ENCODE measurements at places on chromosomes 2 and 18. TPM values are rescaled to one million over a fixed set of nuclear protein-coding genes. Genes with fewer than 3 reads are reported as not detected.

The TCF23 gene
- total RNA-seq = not detected

The MROH2A gene
- total RNA-seq = 0.92 TPM

The NCKAP5 gene
- total RNA-seq = 33.1 TPM

The KCNG2 gene
- not detected for total RNA-seq

The NYAP2 gene
- total RNA-seq = not detected

The CFC1 gene
- not detected for total RNA-seq

The PLA2R1 gene
- total RNA-seq = not detected

The LOXHD1 gene
- total RNA-seq = 25.5 TPM

The SP100 gene
- 2.9 TPM for total RNA-seq

The SLC4A5 gene
- 1.8 TPM for total RNA-seq

The SAG gene
- total RNA-seq = 1.3 TPM

The ALLC gene
- total RNA-seq = not detected

The FAM161A gene
- 14.9 TPM for total RNA-seq

The ARHGAP25 gene
- 5.4 TPM for total RNA-seq

The EIF2B4 gene
- total RNA-seq = 68.8 TPM

The MTCL1 gene
- 8.9 TPM for total RNA-seq

The IFIH1 gene
- total RNA-seq = 5.1 TPM

The RESP18 gene
- not detected for total RNA-seq

The WDCP gene
- 26.6 TPM for total RNA-seq

The GATA6 gene
- total RNA-seq = 0.21 TPM

All from A673 (cell line).